Nucleus accumbens (tissue), 56 donors: ENCODE measurements at places on chromosomes 3 and 15.

- DNase-seq: no peak
These were observed 158.4 kb upstream of the NAALADL2 start for GRCh38 chr3:174700736-174701135.

DNA sequence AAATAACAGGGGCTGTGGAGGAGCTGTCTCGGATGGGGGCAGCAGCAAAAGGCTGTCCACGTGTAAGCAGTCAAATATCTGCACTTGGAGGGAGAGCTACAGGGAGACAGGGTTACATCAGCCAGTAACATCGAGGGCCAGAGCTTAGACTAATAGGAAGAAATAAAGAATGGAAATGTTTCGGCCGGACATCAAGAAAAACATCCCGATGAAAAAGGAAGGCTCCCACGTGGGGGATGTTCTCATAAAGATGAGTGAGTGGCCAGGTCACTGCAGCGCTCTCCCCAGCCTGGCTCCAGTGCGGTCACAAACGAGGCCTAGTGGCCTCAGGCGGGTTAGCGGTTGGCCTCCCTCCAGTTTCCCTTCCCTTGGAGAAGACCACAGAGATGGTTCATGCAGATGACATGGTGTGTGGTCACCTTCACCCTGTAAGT lies 56.1 kb upstream of the WNT5A start:
- no peak for DNase-seq

- no peak for DNase-seq
These were observed 13.8 kb upstream of the CCR1 start for GRCh38 chr3:46221938-46222337.

- DNase-seq: no peak
These were observed 21.0 kb downstream of the ZDHHC3 start for GRCh38 chr3:44954962-44955361.

DNA sequence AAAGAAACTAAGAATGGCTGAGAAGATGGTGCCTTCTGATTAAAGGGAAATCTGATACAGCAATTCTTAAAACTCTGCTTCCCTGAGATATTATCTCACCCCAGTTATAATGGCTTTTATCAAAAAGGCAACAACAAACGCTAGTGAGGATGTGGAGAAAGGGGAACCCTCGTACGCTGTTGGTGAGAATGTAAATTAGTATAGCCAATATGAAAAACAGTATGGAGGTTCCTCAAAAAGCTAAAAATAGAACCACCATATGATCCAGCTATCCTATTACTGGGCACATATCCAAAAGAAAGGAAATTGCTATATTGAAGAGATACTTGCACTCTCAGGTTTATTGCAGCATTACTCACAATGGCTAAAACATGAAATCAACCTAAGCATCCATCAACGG lies 65.1 kb downstream of the GOLIM4 start:
- DNase-seq: no peak

- DNase-seq: no peak
These were observed 62.8 kb downstream of the LIPC start for GRCh38 chr15:58494567-58494966.
